ENCODE measurements at places on chromosomes 7 and 10.

DNA sequence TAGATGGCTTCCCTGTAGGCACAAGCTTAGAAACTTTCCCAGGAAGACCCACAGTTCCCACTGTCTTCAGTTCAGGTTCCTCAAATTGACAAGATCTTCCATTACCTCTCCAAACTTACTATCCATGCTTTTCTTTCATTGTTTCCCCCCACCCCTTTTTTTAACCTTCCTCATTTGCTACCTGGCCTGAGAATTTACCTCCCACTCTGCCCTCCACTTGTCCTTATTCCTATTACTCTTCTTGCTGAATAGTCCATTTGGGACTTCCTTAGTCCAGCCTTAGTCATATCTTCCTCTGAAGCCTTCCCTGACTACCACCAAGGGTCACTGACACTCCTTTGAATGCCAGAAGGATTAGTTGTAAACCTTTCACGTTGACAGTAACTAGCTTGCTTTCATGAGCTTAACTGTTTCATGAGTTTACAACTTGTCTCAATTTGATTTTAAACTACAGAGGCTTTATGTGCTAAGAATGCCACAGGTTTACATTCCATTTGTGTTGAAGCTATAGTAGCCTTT is 1.2 kb upstream of the CALU start:
- DNase-seq = no peak

DNA sequence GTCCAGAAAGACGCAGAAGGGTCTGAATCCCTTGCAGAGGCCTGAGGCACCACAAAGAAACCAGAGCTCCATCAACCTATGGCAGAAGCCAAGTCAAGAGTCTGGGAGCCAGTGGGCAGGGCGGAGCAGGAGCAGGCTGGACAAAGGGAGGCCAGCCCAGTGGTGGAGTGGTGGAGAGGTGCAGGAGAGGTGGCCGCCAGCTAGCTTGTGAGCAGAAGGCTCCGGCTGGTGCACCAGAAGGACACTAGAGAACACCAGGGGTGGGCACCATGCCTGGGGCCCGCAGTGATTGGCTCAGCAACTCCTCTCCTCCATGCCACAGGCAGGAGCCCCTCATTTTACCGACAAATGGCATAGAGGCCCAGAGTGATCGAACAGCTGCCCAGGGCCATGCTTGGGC is 186.6 kb downstream of the GRID1 start:
- DNase-seq = no peak

- no peak for DNase-seq
Measured at GRCh38 chr10:7340179-7340874, 70.5 kb downstream of the SFMBT2 start.

DNA sequence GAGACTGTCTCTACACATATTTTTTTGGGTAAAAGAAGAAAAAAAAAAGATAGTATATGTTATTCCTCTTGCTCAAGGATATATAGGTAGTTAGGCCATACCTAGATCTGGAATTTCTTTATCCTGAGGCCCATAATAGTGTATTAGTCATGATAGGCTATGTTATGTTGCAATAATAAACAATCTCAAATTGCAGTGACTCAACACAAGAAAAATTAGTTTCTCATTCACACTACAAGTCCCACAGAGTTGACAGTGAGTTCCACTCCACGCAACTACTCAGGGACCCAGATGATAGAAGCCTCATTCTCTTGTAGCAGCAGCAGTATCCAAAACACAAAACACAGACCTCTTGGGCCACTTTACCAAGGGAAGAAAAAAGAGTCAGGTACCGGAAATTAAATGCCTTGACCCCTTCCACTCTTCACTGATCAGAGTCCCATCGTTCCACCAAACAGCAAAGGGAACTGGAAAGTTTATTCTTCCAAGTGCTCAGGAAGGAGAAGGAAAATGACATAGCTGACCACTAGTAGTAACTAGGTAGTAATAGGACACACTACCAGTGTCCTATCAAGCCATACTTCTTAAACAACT is 7.4 kb upstream of the C10orf67 start:
- no peak for DNase-seq

GRCh38 chr10:23556727-23557440 is 118.0 kb downstream of the OTUD1 start:
- DNase-seq = no peak

GRCh38 chr7:43586251-43586900 is 3.5 kb downstream of the STK17A start:
- DNase-seq = no peak

DNA sequence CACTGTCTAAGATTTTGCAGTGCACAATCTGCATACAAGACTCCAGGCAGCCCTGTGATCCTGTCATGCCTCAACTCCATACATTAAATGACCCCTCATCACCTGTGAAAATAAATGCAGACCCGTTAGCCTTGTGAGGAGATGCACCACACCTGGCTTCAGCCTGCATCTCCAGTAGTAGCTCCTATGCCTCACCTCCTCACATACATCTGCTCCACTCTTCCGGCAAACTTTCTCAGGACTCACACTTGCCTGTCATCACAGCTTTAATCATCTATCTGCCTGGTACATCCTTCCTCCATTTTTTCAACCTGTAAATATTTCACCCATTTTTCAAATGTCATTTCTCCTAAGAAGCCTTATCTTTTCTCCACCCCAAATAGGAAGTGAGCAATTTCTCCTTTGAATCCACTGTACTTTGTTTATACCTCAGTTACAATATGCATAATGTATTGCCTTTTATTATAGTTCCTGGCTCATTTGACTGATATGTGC is 39.3 kb upstream of the ABCB5 start:
- DNase-seq = no peak

- no peak for DNase-seq
Measured at GRCh38 chr7:1649751-1650326, 20.2 kb upstream of the ELFN1 start.

DNA sequence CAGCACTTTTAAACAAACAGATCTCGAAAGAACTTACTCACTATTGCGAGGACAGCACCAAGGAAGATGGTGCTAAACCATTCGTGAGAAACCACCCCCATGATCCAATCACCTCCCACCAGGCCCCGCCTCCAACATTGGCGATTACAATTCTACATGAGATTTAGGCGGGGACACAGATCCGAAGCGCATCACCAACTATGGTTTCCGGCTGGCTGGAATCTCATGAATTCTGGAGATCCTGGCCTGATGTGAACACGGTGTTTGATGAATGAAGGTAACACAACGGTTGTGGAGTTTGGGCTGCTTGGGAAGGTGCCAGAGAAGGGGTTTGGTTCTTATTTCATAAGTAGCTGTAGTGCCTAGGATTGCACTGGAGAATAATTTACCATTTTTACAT is 216.7 kb downstream of the EMX2 start:
- no peak for DNase-seq

DNA sequence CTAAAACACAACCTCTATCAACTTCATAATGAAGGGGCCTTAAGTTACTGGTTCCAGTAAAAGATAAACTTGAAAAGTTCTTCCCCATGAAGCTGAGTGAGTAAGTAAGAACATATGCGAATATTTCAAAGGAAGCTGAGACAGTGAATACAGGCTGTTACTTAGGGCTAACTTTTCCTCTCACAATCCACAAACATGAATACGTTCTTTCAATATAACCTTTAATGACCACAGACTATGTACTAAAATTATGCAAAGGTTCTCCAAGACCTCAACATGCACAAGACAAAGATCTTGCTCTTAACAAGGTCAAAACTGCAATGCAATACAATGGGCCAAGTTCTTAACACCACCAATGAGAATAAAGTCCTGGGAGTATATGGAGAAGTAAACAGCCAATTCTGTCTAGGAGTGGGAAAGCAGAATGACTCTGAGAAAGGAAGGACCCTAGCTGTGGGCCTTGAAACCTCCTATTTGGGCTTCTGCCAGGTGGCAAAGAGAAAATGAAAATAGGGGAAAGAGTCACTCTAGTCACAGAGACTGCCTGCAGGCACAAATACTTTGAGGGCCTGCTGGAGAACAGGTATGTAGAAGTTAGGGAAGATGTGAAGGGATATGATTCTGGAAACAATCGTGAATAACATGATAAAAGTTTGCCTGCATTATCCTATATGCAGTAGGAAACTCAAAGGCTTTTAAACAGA is 43.7 kb downstream of the OSBPL3 start:
- no peak for DNase-seq

- DNase-seq = no peak
Measured at GRCh38 chr7:17391366-17391765, 92.9 kb downstream of the AHR start.

GRCh38 chr10:50325449-50326171 is 74.3 kb upstream of the ASAH2 start:
- DNase-seq = no peak

DNA sequence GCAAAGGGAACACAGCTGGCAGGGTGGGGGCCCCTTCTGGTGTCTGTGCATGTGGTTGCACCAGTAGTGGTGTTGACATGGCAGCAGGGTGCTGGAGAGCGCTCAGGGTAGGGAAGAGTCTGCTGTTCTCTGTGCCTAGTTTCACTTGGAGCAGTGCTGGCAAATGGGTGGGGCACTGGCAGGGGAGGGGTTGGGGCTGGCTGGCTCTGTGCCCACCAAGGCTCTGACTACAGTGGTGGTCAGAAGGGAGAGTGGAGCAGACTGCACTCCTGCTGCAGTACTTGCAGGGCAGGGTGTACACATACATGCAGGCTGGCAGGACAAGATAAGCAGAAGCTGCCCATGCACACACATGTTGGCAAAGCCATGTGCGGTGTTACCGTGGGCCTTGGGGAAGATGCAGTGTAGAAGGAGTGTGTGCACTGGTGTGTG is 18.2 kb downstream of the FAM25A start:
- no peak for DNase-seq

DNA sequence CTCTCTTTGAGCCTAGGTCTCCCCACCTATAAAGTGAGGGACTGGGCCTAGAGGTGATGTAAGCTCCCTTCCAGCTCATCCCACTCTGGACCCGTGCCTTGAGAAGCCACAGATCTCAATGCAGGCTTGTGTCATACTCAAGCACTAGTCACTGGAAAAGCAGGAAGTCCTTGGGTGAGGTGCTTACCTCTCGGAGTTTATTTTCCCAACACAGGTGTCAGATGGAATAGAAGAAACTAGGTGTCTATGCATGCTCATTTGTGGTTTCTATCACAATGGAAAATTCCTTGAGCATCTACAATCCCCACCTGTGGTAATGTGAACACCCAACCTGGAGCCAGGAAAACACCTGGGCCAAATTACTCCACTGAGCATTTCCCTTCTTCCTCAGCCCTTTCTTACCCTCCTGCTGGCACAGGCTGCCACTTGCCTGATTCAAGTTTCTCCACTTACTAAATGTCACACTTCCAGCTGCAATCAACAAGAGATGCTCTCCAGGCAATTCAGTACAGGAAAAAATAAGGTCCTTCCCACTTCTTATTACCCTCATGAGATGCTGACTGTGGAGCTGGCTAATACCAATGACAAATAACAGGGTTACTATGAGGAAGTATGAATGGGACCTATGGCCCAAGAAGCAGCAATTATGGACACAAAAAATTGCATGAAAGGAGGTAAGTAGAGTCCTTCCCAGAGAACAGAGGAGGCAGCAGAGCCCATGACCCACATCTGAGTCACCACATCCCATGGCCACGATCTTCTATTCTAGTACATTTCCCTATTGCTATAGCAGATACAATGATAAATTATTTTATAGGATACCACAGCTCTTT is 13.1 kb downstream of the LSM5 start:
- DNase-seq = no peak

GRCh38 chr10:47189802-47190201 is 110.2 kb upstream of the GDF10 start:
- DNase-seq = no peak

GRCh38 chr7:92798517-92799249 is 37.7 kb downstream of the CDK6 start:
- no peak for DNase-seq

- no peak for DNase-seq
Measured at GRCh38 chr7:36236073-36236472, 83.0 kb downstream of the EEPD1 start.

DNA sequence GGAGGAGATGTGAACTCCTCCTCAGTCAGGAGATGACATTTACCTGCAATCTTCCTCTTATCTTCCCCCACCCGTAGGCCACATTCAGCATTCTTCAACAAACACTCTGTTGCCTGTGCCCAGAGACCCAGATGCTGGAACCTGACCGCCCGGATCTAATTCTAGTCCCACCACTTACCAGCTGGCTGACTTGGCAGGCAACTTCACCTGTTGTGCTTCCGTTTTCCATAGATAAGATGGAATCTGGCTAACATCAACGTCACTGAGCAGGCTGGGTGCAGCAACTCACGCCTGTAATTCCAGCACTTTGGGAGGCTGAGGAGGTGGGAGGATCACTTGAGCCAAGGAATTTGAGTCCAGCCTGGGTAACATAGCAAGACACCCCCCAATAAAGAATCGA is 21.3 kb upstream of the FXYD4 start:
- DNase-seq = no peak

- DNase-seq = no peak
Measured at GRCh38 chr10:131048606-131049005, 262.9 kb downstream of the TCERG1L start.

DNA sequence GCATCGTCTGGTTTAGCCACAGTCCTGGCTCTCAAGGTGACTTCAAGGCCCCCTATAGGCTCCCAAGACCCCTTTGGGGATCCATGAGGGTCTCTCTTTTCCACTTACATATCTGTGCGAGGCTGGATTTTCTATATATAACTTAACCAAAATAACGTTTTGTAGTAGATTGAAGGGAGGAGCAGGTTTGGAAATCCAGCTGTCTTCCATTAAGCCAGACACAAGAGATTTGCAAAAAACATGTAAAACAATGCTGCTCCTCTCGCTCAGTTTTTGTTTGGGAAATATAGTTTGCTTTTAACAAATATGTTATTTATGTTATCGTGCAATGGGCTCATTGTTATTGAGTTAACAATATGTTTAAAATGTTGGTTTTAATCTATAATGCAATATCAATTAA is 811.2 kb downstream of the TYW1 start:
- DNase-seq = no peak

Data from neural crest cell (in vitro differentiated cells).